Esophagus muscularis mucosa (tissue), 4 donors: ENCODE measurements at places on chromosomes 12 and 14.

DNA sequence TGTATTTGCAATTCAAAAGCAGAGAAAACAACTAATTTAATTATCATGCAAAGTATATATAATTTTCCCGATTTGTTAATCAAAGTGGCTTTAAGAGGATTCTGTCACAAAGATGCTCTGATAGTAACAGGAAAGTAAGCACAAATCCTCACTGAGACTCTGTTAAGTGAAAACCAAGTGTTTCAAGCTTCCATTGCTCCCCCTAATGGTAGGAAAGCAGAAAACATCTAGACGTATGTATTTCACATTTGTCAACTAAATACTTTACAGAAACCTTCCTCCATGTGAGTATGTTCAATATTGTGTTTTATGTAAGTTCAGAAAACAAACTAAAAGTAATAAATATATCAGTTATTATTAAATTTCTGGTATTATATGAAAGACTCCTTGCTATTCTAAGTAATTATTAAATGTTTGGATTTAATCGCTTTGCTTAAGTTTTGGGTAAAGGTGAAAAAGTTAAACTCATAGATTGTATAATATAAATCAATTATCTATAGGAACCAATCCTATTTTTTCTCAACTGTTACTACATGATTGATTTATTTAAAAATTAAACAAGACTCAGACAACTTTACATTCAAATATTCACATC is 1.5 kb upstream of the NTS start:
- H3K27ac ChIP-seq = no peak overlapping the region
- no peaks in the 10 kb centered on the region for H3K27me3 ChIP-seq

DNA sequence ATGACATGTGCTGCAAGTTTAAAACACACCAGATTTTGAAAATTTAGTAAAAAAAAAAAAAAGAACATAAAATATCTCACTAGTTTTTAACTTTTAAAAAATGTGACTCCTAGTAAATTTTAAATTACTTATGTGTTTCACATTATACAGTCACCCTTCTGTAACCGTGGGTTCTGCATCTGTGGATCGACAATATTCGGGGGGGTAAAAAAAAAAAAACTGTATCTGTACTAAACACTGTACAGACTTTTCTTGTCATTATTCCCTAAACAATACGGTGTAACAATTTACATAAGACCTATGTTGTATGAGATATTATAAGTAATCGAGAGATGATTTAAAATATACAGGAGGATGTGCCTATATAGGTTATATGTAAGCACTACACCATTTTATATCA is 3.2 kb downstream of the DDX24 start:
- no peaks in the 10 kb centered on the region for H3K36me3 ChIP-seq
- H3K27me3 ChIP-seq = no peaks in the 10 kb centered on the region
- H3K27ac ChIP-seq = no peak overlapping the region
- peak overlapping the region; percentile 91 for H3K4me3 ChIP-seq
- no peak for DNase-seq

GRCh38 chr12:11710431-11710830 is 61.0 kb downstream of the ETV6 start:
- DNase-seq = no peak
- no peak overlapping the region for H3K4me3 ChIP-seq
- H3K27me3 ChIP-seq = no peaks in the 10 kb centered on the region
- no peaks in the 10 kb centered on the region for H3K36me3 ChIP-seq
- peaks cover 95% of the 10 kb centered on the region for H3K4me1 ChIP-seq
- H3K27ac ChIP-seq = peak overlapping the region; percentile 37

GRCh38 chr14:92414690-92415445 is 91.9 kb downstream of the SLC24A4 start:
- no peaks in the 10 kb centered on the region for H3K4me1 ChIP-seq
- H3K4me3 ChIP-seq = no peak overlapping the region
- no peaks in the 10 kb centered on the region for H3K27me3 ChIP-seq
- no peak for DNase-seq

DNA sequence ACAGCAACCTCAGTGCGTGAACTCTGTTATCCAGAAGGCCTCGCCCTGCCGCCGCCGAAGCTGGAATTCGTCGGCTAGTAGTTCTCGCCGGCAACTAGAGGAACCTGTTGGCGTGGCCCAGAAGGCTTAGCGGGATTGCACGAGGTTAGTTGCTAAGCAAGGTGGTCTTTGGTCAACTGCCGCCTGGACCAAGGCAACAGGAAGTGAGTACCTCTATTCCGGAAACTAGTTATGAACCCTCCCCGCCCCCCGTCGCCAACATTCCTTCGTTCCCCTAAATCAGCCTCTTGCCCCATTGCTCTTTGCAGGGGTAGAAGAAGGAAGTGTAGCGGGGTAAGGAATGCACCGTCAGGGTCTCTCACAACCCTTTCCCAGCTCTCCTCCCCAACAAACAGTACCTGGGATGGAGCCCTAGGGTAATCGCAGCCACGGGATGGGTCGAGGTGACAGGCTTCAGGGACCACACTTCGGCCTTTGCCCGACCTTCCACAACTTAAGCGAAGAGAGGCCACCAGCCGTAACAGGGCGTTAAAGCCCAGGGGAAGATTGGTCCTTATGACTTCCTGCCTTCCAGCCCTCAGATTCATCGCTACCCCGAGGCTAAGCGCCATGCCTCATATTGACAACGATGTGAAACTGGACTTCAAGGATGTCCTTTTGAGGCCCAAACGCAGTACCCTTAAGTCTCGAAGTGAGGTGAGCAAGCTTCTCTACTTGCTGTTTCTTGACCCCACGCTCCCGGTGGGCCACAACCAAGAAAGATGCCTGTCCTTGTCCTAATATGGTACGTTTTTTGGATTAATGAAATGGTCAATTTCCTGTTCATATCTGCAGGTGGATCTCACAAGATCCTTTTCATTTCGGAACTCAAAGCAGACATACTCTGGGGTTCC is at the start of gene GMPR2:
Gene GMPR2 (plus strand): TSS at position 285 of the 893 bp plus-strand sequence. CDS start 325 bp downstream, at position 610.
- peaks cover 46% of the 10 kb centered on the region for H3K36me3 ChIP-seq
- peak within 1 kb of the TSS; percentile 86 for H3K27ac ChIP-seq
- DNase-seq = no peak
- no peaks in the 10 kb centered on the region for H3K27me3 ChIP-seq

- peak overlapping the region; percentile 93 for H3K27ac ChIP-seq
- H3K36me3 ChIP-seq = no peaks in the 10 kb centered on the region
- DNase-seq = peak; percentile 92
- peaks cover 58% of the 10 kb centered on the region for H3K4me1 ChIP-seq
These were observed 815 bp downstream of the NID2 start for GRCh38 chr14:52067873-52068614.

DNA sequence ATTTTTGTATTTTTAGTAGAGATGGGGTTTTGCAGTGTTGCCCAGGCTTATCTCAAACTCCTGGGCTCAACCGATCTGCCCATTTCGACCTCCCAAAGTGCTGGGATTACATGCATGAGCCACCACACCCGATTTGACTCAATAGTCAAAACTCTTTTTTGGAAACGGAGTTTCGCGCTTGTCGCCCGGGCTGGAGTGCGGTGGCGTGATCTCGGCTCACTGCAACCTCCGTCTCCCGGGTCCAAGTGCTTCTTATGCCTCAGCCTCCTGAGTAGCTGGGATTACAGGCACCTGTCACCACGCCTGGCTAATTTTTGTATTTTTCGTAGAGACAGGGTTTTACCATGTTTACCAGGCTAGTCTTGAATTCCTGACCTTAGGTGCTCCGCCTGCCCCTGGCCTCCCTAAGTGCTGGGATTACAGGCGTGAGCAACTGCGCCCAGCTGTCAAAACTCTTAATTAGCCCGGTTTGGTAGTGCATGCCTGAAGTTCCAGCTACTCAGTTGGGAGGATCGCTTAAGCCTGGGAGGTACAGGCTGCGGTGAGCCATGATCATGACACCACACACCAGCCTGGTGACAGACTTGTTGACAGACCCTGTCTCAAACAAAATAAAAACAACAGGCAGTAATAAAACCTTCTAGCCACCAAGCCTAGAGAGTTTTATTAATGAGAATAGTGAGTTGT is 12.4 kb downstream of the MED21 start:
- H3K27ac ChIP-seq = no peak overlapping the region
- H3K27me3 ChIP-seq = no peaks in the 10 kb centered on the region
- peak; percentile 26 for DNase-seq
- H3K4me1 ChIP-seq = no peaks in the 10 kb centered on the region

DNA sequence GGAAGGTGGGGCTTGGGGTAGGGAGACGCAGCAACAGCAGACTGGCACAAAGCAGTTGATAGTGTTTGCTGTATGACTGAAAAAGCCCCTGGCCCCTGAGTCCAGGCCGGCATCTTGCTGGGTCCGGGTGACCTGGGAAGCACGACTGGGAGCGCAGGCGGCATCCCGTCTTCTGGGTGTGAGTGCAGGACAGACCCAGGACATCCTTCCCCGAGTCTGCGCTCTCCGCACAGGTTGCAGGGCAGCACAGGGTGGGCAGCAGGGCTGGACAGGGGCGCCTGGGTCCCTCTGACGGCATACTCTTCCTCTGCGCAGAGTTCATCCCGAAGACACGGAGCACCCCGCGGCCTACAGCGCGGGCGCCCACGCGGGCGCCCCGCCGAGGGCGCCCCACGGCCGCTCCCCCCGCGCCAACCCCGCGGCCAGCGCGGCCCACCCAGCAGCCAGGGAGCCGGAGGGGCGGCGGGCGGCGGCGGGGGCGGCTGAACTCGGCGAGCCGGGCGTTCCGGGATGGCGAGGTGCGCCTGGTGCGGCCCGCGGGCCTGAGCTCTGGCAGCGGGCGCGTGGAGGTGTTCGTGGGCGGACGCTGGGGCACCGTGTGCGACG is 9.2 kb upstream of the CYP46A1 start:
- DNase-seq = no peak
- H3K36me3 ChIP-seq = no peaks in the 10 kb centered on the region
- no peak overlapping the region for H3K27ac ChIP-seq
- no peaks in the 10 kb centered on the region for H3K4me1 ChIP-seq
- H3K4me3 ChIP-seq = no peak overlapping the region
- H3K27me3 ChIP-seq = no peaks in the 10 kb centered on the region

GRCh38 chr14:103112400-103113243 is 10.6 kb upstream of the TNFAIP2 start:
- no peaks in the 10 kb centered on the region for H3K36me3 ChIP-seq
- H3K4me1 ChIP-seq = peaks cover 22% of the 10 kb centered on the region
- no peaks in the 10 kb centered on the region for H3K27me3 ChIP-seq
- H3K4me3 ChIP-seq = no peak overlapping the region
- DNase-seq = no peak

- H3K4me1 ChIP-seq = peaks cover 84% of the 10 kb centered on the region
- peak overlapping the region; percentile 97 for H3K27ac ChIP-seq
- DNase-seq = peak; percentile 68
- peaks cover 61% of the 10 kb centered on the region for H3K36me3 ChIP-seq
- no peaks in the 10 kb centered on the region for H3K27me3 ChIP-seq
- H3K4me3 ChIP-seq = no peak overlapping the region
These were observed 12.1 kb upstream of the PNMA1 start for GRCh38 chr14:73726025-73726961.

- no peak for DNase-seq
- no peak overlapping the region for H3K27ac ChIP-seq
- H3K27me3 ChIP-seq = no peaks in the 10 kb centered on the region
- no peak overlapping the region for H3K4me3 ChIP-seq
These were observed 362.0 kb downstream of the ETNK1 start for GRCh38 chr12:22986997-22987396.

GRCh38 chr12:102437511-102437910 is 42.9 kb downstream of the IGF1 start:
- no peak for DNase-seq
- no peak overlapping the region for H3K27ac ChIP-seq
- H3K4me1 ChIP-seq = no peaks in the 10 kb centered on the region
- H3K27me3 ChIP-seq = no peaks in the 10 kb centered on the region
- no peak overlapping the region for H3K4me3 ChIP-seq

GRCh38 chr14:32473464-32473855 is 144.4 kb downstream of the AKAP6 start:
- DNase-seq = no peak
- H3K27ac ChIP-seq = peak overlapping the region; percentile 75
- peaks cover 55% of the 10 kb centered on the region for H3K4me1 ChIP-seq
- no peaks in the 10 kb centered on the region for H3K27me3 ChIP-seq

GRCh38 chr12:109545826-109546225 is 27.5 kb downstream of the MMAB start:
- no peaks in the 10 kb centered on the region for H3K4me1 ChIP-seq
- H3K4me3 ChIP-seq = no peak overlapping the region
- DNase-seq = no peak
- no peaks in the 10 kb centered on the region for H3K27me3 ChIP-seq
- no peaks in the 10 kb centered on the region for H3K36me3 ChIP-seq

GRCh38 chr12:12800406-12801180 is 12.6 kb upstream of the DDX47 start:
- DNase-seq = no peak
- no peak overlapping the region for H3K27ac ChIP-seq
- H3K27me3 ChIP-seq = no peaks in the 10 kb centered on the region

DNA sequence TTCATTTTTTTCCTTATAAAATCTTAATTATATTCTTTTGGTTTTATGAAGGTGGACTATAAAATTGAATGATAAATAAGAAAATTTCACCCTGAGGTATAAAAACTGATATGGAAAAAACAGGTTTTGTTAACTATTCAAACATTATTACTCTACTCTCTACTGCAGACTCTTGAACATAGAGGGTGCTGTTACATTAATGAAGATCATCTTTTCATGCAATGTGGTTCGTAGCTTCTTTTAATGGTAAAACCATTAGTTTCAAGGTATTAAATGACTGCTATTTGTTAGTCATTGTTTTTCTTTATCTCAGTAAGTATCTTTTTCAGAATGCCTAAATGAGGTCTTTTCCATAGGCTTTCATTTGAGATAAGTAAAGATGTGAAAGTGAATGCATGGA is 510.4 kb downstream of the SLC16A7 start:
- no peaks in the 10 kb centered on the region for H3K4me1 ChIP-seq
- no peaks in the 10 kb centered on the region for H3K36me3 ChIP-seq

DNA sequence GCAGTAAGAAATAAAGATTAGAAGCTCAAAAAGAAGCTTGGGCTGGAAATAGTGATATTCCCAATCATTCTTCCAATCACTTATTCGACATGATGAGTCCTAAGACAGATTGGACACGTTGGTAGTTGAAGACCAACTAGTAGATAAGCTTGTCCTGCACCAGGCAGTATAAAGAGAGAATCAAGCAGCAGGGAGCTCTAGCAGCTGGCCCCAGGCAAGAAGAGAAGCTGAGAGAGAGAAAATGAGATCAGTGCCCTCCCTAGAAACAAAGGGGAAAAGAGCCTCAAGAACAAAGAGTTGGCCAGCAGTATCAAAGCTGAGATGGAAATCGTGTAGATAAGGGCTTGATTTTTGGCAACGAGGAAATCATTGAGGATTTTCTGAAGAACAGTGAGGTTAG is 20.6 kb downstream of the RASSF8 start:
- H3K27me3 ChIP-seq = no peaks in the 10 kb centered on the region
- DNase-seq = no peak
- H3K36me3 ChIP-seq = no peaks in the 10 kb centered on the region
- no peak overlapping the region for H3K4me3 ChIP-seq

GRCh38 chr12:72189266-72189665 is 82.9 kb upstream of the TRHDE start:
- no peak for DNase-seq
- no peaks in the 10 kb centered on the region for H3K4me1 ChIP-seq
- H3K36me3 ChIP-seq = no peaks in the 10 kb centered on the region
- H3K4me3 ChIP-seq = no peak overlapping the region
- H3K27ac ChIP-seq = no peak overlapping the region
